NCI-H345 (cell line): ENCODE measurements at places on chromosomes 5 and 9.

GRCh38 chr9:23826120-23826629 is at the start of gene ELAVL2:
Gene ELAVL2 (minus strand): TSS chr9:23826240. CDS start chr9:23762234, 64,006 bp downstream.
- peak; percentile 98 for DNase-seq

- DNase-seq: no peak
Observed at GRCh38 chr9:128361296-128361985, 9.7 kb upstream of the URM1 start.

GRCh38 chr5:35838370-35839042 is 18.2 kb upstream of the IL7R start:
- no peak for DNase-seq

DNA sequence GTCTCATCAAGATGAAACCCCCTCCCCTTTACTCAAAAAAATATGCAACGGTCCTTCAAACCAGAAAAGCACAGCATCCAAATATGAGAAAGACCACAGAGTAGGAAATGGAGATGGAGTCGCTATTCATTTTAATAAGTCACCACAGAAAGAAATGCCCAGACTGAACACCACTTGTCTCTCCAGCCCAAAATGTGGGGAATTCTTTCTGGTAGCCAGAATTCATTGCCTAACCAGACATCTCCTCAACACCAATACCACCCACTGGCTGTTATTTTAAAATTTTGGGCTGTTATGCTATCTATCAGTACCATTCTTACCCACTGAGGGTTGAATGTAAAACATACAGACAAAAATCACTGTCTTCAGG is 100.1 kb downstream of the SUSD1 start:
- DNase-seq: no peak

- DNase-seq: peak; percentile 75
Observed at GRCh38 chr5:60700416-60700757, 421 bp upstream of the DEPDC1B start.

GRCh38 chr9:806285-807156 is 35.0 kb upstream of the DMRT1 start:
- peak; percentile 30 for DNase-seq

DNA sequence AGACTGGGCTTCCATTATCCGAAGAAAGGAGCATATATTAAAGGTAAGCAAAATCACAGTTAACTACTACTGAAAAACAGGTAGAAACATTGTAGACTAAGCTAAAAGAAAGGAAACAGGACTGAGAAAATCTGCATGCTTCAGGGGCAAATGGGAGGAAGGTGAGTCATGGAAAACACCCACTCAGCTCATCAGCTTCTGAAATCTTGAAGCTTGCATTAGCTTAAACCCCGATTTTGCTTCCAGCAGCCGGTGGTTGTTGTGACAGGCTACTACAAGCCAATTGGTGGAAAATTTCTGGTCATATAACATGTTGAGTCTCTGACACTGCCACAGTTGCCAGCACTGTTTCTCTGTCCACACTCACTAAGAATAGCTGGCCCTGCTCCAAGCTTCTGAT is 179.6 kb upstream of the PUM3 start:
- DNase-seq: no peak

GRCh38 chr5:98722188-98722587 is 51.3 kb upstream of the RGMB start:
- DNase-seq: no peak

DNA sequence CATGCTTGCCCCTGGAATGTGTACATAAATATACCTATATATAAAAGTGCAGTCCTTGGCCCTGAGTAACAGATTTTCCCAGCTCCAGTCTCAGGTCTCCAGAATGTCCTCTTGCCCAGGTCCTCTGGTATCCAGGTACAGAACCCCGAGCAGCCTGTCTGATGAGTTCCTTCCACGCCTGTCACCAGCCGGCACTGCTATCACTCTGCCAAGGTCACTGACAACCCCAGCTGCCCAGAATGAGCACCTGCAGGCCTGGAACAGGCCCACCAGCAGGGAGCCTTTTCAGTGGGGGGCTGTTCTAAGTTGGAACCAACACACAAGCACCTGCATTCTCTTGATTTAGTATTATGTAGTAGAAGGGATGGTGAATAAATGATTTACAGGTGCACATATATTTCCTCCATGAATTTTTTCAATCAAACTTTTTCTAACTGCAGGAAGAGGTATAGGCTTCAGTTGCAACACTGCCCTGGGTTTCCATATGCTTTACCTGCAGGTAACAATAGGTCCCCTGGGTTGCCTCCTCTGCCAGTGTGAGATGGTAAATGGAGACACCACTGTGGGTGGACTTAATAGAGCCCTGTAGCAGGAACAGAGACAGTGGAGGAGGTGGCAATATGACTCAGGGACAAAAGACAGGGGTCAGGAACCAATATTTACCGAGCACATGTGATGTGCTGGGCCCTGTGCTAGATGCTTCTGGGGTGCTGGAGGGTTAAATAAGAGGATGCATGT is 291.9 kb downstream of the SPOCK1 start:
- DNase-seq: peak; percentile 83

DNA sequence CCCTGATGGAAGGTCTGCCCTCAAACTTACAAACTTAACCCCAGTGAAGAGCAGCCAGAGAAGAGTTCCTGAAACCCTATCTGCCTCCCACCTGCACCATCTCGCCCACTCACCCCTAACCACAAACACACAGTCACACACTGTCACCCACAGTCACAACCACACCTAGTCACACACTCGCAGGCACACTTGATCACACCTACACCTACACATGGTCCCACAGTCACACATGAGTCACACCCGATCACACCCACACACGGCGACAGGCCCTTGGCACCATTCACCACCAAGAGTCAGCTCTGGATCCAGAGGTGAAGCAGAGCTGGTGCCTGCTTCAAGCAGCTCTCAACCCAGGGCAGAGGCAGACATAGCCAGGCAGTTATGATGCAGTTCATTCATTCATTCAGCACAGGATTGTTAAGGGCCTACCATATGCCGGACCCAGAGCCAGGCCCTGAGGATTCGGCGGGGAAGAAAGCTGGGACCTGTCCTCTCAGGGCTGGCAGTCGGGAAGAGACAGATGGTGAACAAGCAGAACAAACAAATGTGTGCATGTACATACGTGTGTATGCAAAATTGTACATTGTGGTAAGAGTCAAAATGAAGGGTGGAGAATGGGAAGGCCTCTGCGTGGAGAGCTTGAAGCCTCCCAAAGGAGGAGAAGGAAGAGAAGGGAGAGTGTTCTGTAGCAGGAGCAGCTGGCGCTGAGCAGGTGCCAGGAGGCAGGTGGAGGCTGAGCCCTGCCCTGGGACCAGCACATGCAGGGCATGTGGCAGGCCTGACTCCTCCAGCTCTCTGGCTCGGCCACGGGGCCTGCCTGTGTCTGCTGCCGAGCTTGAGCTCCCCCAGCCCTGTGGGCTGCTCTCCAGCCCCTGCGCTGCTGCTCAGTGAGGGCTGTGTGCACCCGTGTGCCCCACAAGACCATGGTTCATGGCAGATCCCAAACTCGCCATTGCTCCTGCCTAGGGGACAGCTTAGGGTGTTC is 6.4 kb downstream of the TSPAN17 start:
- DNase-seq: no peak

GRCh38 chr5:78060421-78060820 is 234.1 kb downstream of the AP3B1 start:
- DNase-seq: no peak

DNA sequence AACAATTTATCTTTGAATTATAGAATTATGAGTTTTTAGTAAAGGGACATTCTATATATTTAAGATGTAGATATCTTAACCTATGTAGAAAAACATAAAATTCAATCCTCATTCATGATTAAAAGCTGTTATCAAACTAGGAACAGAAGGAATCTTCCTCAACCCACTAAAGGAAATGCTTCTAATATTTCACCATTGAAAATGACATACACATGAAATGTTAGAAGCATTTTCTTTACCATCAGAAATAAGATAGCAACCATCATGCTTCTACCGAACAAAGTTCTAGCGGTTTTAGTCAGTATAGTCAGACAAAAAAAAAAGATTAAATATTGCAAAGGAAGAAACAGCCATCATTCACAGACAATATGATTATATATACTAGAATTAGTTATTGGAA is 32.2 kb downstream of the SHOC1 start:
- DNase-seq: no peak

- no peak for DNase-seq
Observed at GRCh38 chr5:6125781-6126180, 252.6 kb downstream of the MED10 start.

- DNase-seq: no peak
Observed at GRCh38 chr9:93061791-93062763, 3.6 kb downstream of the SUSD3 start.

DNA sequence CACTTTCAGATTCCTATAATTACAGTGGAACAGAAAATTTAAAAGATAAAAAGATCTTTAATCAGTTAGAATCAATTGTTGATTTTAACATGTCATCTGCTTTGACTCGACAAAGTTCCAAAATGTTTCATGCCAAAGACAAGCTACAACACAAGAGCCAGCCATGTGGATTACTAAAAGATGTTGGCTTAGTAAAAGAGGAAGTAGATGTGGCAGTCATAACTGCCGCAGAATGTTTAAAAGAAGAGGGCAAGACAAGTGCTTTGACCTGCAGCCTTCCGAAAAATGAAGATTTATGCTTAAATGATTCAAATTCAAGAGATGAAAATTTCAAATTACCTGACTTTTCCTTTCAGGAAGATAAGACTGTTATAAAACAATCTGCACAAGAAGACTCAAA is 29.5 kb downstream of the ZFYVE16 start:
- no peak for DNase-seq

DNA sequence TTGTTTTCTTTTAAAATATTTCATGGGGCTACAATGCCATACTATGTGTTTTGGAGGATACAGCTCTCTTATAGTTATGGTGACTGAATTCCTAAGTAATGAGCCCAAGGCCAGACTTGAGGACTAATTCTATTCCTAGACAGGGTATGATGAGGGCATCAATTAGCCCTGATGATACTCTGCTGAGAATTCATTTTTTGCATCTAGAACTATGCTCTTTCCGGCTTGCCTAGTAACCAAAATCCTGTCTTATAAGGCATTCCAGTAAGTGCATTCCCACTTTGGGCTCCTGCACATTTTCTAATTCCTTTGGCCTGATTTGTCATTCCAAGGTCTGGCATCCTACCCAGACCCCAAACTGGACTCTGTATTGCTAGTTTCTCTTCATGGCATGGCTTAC is 62.4 kb downstream of the MAT2B start:
- DNase-seq: no peak

DNA sequence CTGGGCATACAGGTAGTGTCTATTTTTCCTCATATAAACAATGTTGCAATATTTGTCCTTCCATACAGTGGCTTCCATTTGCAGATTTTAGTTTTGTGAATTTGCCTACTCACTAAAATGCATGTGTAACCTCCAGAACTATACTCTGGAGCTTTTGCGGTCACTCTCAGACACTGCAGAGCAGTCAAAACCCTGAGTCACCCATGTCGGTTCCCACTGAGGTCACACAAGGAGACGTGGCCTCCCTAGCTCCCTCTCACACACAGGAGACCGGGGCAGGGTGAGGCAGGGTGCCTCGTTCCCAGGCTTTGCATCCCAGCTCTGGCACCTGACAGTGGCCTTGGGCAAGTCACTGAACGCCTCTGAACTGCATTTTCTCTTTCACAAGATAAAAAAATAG is 55.5 kb upstream of the ZNF354A start:
- no peak for DNase-seq
